ENCODE measurements at places on chromosomes 4 and X.

- DNase-seq: no peak
These were observed 28.0 kb downstream of the DMD start for GRCh38 chrX:33183361-33183760.

DNA sequence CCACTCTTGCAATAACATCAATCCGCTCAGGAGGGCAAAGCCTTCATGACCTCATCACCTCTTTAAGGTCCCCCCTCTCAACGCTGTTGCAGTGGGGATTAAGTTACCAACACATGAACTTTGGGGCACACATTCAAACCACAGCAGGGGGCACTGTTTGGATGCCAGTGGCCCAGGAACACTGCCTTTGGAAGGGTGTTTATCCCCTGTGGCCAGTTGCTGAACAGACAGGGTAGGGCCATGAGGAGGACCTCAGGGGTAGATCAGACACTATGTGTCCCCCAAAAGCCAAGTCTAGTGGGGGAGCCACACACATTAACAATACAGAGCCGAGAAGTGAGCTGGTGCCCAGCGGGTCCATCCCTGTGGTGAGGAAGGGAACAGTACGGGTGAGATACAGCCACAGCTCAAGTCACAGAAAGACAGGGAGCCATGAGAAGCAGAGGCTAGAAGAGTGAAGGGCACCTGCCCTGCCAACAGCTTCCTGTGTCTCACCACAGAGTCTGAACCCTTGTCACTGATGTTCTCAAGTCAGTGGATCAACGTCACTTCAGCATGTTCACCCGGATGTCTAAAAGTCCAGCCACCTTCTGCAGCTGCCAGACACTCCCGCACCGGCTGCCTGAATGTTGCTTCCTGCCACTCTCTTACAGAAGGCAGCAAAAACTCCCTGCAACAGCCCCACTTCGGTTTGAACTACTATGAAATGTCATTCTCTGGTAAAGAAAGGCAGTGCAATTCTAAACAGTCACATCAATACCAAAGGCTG lies 19.9 kb upstream of the MXD4 start:
- peak; percentile 94 for DNase-seq

- no peak for DNase-seq
These were observed 1430.4 kb upstream of the TENM3 start for GRCh38 chr4:180812783-180813182.

GRCh38 chrX:6793000-6793399 lies 258.1 kb upstream of the VCX3A start:
- DNase-seq: no peak

DNA sequence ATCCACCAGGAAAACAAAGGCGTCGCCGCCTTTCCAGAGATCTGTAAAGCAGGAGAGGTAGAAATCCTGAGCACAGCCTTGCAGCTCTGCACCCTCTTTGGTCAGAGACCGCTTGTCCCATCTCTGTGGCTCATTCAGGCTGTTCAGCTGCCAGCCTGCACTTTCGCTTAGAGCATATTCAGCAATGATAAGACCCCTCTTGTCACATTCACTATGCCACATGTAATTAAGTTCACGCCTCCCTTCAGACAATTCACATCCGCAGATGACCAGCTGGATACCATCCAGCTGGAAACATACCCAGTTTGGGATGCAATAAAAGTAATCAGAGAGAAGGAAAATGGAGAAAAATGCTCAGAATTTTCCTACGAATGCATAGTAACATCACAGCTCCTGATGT lies 335.4 kb downstream of the UNC5C start:
- no peak for DNase-seq

DNA sequence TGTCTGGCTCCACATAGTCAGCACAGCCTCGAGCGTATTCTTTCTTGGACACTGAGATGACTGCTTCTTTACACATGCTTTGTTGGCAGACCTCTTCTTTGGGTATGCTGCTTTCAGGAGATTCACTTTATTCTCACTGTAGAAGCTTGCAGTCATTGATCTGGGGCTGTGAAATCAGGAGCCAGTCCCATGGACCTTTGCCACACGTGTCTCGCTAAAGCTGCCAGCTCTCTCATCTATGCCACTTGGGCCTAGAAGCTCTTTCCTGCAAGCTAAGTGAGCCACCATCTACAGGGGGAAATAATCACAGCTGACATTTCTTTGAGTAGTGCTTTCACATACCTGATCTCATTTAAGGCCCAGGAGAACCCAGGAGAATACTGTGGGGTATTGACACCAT lies 5.0 kb downstream of the RASL11B start:
- DNase-seq: no peak

GRCh38 chr4:36990128-36990872 lies 254.2 kb upstream of the NWD2 start:
- DNase-seq: no peak

DNA sequence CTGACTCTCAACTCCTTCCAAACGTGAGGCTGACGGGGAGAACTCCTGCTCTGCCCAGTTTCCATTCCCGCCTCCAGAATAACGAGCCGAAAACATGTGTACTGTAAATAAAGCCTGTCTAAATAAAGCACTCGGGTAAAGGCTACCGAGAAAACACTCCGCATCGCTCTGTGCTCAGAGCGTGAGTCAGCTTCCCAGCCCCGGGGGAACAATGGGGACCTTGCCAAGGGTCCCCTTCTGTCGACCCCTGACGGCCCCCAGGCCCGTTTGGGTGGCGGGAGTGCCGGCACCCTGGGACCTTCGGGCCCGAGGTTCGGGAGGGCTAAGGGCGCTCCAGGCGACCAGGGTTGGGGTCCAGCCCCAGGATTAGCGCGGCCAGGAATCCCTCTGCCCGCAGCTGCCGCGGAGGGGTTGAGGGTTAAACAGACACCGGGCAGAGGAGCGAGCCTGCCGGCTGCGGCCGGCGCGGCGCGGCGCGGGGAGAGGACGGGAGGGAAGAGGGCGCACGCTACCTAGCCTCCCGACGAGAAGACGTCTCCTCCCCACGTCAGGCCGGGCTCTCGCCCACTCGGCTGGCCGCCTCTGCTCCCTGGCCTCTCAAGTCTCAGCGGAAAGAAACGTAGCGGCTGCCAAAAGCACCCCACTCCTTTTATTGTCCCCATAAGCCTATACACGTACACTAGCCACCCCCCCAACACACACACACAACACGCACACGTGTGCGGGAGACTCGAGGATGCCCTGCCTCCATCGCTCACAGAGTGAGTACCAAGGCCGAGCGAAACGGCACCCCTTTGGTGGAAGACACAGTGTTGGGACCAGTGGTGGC lies 85.5 kb downstream of the BCOR start:
- no peak for DNase-seq

- DNase-seq: no peak
These were observed 280.9 kb upstream of the RPS6KA3 start for GRCh38 chrX:20547611-20548051.

GRCh38 chr4:176782191-176782590 lies 10.5 kb downstream of the VEGFC start:
- DNase-seq: no peak

GRCh38 chrX:141180851-141181250 lies 3.9 kb upstream of the LDOC1 start:
- DNase-seq: no peak

DNA sequence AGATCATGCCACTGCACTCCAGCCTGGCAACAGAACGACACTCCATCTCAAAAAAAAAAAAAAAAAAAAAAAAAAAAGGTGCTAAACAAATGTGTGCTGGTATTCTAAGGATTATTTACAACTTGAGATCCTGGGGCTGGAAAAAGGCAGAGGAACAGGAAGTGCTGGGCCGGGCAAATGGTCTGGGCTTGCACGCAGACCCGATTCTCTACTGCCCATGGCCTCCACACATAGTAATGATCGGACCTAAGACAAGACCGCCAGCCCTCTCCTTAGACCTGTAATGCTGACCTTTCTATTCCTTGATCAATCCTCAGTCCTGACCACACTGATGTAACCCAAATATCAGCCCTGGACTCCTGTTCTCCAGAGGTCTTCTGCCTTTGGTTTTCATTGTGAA lies 67.8 kb downstream of the EFNB1 start:
- no peak for DNase-seq

Data from T-helper 1 cell (primary cell).